ENCODE measurements at places on chromosomes 4 and X.

- DNase-seq, result no peak
These were observed 13.0 kb upstream of the SEPSECS start for GRCh38 chr4:25172961-25173915.

DNA sequence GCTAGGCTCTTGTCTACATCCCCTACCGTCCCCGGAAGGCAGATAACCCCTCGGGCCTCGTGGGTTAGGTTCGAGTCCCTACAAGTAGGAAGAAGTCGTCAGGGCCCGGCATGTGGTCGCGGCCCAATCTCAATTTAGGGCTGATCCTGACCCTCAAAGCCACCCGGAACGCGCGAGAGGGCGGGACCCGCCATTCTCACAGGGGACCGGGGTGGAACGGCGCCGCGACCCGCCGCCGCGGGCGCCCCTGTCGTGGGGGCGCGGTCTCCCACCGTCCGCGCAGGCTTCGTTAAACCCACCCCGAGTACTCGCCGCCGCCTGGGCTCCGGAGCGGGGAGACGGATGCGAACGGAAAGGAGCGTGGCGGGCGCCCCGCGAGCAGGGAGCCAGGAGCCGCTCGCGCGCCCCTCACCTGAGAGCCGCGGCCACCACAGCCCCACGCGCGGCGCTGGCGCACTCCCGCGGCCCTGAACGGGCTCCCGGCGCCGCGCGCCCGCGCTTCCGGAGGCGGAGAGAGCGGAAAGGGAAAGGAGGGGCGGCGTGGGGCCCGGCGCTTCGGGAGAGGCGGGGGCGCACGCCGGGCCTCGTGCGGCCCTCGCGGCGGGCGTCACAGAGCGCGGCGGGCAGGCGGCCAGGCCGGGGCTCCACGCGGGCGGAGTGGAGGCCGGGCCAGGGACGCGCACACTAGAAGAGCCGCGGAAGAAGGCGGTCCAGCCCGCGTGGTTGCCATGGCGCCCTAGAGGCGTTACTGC, at the start of gene CFAP97:
CFAP97 (minus strand) TSS at position 515 of the 752 bp plus-strand sequence. CDS start 12,804 bp downstream, outside the sequence.
- DNase-seq, result peak; percentile 93

GRCh38 chrX:106036716-106037115, 1.8 kb downstream of the SERPINA7 start:
- no peak for DNase-seq

DNA sequence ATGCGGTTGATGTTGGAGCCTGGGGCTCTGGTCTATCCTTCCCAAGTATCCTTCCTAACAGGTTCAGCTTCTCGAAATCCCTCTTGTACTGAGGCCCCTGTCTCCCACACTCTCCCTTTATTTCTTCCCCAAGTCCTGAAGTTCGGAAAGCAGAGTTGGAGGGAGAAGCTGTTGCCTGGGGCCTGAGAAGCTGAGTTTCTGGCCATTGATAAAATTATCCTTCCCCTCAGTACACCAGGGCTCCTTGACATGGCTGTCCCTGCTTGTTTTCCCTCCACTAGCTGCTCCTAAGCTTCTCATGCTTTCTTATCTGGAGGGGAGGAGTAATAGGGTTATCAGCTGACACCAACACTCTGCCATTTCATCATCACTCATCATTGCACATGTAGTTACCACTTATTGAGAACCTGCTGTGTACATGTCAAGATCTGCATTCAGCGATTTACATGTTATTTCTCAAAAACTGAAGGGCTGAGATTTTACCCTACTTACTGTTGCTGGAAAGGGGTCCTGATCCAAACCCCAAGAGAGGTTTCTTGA, 58.0 kb downstream of the FUNDC1 start:
- no peak for DNase-seq

DNA sequence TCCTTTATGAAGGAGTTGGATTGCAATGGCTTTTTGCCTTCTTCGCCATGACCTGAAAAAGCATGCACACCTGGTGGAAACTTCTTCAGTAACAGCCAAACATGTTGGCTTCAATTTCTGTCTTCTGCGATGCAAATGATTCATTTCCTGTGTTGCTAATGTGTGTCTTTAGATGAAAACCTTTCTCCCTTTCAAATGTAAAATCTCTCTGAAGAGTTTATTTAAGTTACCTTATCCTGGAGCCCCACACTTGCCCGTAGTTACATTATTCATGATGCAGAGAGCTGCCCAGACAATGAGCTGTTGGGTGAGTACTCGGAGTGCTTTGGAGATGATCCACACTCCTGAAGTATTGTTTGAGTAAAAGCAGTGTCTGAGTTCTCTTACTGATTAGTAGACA, 1100.9 kb downstream of the RPA4 start:
- DNase-seq, result no peak

DNA sequence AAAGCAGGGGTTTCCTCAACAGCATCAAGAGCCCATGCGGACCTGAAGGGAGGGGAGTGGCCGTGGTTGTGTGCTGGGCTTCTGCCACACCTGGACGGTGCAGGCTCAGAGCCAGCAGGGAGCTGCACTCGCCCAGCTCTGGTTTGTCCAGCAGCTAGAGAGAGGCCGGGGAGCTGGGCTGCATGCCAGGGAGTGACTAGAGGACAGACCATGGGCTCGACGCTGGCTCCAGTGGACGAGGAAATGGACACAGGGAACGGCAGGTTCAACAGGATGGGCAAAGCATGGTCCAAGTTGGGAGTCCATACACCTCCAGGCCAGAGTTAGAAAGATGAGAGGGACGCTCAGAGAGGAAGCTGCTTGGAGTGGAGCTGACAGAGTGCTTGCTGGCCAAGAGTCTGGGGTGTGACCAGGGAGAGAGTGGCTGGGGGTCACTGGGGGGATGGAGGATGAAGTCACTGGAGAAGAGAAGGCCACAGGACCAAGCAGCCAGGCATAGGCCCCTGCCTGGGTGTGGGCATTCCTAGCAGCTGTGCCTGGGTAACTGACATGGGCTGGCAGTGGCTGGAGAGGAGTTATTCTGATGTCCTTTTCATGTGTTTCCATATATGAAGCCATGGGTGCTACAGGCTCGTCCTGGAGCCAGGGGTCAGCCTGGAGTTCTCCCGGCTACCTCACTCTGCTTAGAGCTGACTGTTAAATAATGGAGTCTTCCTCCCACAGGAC, 42.8 kb downstream of the HTT-AS start:
- no peak for DNase-seq

GRCh38 chrX:23389196-23389792, 54.6 kb downstream of the PTCHD1 start:
- no peak for DNase-seq

DNA sequence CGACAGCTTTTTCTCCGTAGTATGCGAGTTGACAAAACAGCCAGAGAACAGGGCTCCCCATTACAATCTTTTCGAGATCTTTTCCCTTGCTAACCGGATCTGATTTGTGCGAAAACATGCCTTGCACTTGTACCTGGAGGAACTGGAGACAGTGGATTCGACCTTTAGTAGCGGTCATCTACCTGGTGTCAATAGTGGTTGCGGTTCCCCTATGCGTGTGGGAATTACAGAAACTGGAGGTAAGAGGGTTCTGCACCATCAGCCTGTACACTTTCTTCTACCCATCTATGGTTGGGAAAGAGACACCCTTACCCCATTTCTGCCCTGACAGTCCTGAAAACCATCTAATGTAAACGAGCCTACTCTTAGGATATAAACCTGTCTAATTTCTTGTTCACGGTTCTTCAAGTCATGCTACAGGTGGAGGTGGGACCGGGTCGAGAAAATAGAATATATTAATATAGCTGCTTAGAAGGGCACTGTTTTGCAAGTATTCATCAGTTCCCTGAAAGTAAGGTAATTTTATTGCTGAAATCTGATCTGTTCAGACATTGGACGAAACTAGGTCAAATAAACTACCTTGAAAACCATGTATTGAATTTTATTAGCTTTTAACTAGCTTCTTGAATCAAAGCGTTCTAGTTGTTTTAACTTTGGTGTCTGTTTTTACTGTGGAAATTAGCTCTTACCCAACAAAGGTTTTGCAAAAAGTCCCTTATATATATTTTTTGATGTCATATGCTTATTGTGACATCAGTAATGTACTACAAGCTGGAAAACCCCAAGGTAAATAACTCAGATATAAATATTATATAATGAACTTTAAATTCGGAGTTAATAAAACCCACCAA, 869 bp downstream of the TMEM184C start:
- no peak for DNase-seq

- DNase-seq, result no peak
These were observed 208.1 kb upstream of the ADGRL3 start for GRCh38 chr4:60992037-60992436.

DNA sequence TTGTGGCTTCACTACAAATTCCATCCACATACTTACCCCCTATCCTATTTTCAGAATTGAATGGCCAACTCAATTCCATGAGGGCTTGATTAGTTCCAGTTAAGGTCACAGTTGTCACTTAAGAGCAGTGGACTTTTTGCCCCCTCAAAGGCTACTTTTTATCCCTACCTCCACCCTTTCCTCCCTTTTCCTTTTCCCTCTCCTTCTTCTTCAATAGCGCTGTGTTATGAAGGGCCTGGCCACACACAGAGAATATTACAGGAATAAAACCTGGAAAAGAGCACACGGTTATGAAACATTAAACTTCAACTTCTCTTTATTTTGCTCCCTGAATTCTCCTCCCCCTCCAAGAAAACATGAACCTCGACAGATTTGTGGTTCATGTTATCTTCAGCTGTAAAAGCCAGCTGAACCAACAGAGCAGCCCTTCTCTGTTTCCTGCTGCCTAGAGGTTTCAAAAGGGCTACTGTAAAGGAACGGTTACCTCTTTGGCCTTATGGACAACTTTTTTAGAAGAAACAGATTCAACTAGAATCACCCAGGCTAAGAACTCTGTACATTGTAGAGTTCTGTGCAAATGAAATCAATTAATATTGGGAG, 87.0 kb upstream of the RPL34 start:
- no peak for DNase-seq

Data from left forelimb (tissue), 1 donor.